T follicular helper cell (primary cell): ENCODE measurements at places on chromosomes 6 and 20.

- peak; percentile 88 for DNase-seq
Measured at GRCh38 chr20:53915446-53916172, 154.8 kb downstream of the BCAS1 start.

GRCh38 chr6:33420491-33421343 is 852 bp downstream of the SYNGAP1 start:
- DNase-seq = no peak

DNA sequence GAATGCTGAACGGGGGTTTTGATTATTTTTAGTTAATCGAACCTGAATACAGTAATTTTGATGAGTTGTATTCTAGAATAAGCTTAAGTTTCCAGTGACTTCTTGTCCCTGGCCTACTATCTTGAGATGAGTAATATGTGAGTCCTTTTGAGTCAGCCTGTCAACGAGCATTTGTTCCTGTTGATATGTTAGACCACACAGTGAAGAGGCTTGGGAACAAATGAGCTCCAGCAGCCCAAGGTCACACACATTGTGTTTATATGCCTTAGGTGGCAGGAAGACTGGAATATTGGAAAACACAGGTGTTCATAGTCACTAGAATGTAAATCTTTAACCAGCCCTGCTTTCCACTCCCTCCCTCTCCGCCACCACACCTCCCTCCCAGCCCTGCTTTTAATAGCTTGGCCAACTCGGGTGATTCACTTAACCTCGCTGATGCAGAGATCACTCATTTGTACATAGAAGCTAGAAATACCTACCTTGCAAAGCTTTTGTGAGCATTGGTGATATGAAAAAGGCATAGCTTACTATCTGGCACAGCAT is 9.1 kb downstream of the SMPDL3A start:
- no peak for DNase-seq

DNA sequence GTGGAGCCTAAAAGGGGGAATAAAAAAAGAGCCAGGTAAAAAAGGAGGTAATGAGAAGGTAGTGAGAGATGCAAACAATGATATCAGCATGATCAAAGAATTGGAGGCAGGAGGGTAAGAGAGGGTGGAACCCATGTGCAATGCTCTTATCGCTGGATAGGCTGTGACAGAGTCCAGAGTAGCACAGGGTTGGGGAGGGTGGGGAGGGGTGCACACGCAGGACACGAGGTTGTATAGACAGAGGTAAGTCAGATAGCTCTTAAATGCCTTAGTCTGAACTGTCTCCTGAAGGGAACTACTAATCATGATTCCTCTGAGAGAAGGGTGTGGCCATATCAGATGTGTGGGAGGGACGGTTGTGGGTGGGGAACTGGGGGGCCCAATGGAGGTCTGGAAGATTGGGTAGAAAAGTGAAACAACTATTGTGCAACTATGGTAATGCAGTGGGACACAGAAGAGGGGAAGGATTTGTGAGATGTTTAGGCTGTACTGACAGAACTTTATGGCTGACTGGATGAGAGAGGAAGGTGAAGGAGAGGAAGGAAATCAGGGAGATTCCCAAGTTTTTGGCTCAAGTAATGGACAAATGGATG is 354.8 kb downstream of the BTBD9 start:
- DNase-seq = no peak

DNA sequence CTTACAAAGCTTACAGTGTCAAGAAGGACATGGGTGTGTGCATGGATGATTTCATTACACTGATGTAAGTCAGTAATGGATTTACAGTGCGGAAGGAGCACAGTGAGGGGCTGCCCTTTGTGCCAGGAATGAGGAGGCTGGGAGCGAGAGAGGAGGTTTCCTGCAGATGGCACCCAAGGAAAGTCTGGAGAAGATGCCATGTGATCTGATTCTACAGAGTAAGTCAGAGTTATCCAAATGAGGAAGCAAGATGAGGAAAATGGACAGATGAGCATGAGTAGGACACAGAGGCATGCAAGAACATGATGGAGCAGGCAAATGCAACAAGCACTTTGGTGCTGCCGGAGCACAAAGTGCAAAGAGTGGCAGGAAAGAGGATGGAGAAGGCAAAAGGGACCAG is 29.7 kb downstream of the MAP7 start:
- DNase-seq = no peak

- DNase-seq = no peak
Measured at GRCh38 chr20:23069108-23069507, 17.0 kb downstream of the CD93 start.

GRCh38 chr20:61955668-61956395 is 109.8 kb downstream of the TAF4 start:
- DNase-seq = no peak

- no peak for DNase-seq
Measured at GRCh38 chr6:18011287-18011686, 23.9 kb upstream of the KIF13A start.

DNA sequence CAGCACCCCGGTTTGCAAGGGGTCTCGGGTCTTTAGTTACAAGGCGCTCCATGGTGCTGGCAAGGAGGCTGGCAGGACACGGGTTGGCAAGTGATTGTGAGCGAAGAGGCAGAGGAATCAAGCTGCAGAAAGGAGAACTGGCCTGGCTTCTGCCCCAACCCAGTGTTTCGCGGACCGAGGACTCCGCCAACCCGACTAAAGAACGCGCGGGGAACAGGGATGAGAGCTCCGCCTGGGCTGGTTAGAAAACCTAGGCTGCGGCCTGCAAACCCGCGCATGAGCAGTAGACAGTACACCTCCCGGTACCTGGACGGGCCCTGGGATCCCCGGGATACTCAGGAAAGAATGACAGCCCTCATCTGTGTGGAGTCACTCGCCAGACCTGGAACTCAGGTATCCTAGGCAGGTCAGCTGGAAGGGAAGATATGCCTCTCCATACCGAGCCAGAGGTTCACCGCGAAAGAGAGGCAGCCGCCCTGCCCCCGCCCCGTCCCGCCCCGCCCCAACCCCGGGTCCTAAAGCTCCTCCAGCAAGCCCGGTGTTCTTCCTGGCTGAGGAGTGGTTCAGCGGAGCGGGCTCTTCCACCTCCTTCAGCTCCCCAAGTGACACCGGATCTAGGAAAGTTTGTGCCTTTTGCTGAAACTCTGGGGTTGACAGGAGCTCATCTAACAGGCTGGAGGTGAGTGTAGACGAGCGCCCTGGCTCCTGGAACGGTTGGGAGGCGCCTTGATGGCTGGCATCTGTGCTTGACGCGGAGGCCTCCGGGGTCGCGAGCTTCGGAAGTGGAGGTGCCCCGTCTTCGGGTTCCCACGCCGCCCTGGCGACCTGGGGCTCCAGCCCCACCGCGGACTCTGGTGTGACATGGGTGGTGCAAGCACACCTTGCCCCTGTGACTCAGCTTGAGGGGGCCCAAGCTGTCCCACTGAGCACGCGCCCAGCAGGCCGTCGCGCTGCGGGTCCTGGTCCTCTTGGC is 1847.3 kb upstream of the DEFB115 start:
- no peak for DNase-seq

DNA sequence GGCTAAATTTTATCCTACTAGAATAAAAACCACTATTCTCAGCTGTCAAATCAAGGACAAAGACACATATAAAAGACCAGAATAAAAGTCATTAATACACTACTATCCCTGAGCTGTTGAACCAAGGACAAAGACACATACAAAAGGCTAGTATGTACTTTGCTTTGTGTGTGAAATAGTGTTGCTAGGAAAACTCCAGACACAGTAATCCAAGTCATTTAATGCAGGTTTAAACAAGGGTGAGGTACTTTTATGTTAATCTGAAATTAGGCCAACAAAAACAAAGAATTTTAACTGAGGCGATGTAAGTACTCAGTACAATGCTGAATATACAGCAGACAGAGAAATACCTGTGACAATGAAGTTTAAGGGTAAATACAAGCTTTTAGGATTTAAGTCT is 18.9 kb downstream of the GCLC start:
- no peak for DNase-seq

DNA sequence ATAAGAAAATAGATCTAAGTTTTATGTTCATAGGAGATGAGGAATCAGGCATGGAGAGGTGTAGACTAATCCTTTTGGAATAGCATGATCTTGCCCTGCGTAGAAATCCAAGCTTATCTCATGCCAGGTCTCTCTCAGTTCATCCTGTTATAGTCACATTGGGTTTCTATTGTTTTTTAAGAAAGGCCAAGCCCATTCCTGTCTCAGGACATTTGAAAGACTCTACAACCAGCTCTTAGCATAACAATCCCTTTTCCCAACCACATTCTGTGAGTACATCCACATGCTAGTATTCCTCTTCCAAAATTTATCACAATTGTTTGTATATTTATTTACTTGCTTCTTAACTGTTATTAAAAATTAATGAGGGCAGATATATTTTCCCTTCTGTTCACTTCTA is 130.3 kb downstream of the MMUT start:
- DNase-seq = no peak

GRCh38 chr6:154410619-154411072 is 54.0 kb upstream of the IPCEF1 start:
- no peak for DNase-seq

DNA sequence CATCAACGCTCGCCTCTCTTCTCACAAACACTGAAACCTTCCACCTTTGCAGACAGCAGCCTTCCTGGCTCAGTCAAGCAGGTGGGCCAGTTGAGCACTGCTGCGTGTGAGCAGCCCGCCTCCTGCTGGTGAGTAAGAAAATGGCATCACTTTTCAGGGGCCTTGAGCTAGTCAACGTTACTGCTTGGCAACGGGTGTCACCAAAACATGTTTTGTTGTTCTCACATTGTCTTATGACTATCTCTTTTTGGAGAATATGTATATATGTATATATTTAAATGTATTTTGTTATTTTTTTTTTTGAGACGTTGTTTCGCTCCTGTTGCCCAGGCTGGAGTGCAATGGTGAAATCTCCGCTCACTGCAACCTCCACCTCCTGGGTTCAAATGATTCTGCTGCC is 97.0 kb upstream of the AGPAT4 start:
- DNase-seq = peak; percentile 52

DNA sequence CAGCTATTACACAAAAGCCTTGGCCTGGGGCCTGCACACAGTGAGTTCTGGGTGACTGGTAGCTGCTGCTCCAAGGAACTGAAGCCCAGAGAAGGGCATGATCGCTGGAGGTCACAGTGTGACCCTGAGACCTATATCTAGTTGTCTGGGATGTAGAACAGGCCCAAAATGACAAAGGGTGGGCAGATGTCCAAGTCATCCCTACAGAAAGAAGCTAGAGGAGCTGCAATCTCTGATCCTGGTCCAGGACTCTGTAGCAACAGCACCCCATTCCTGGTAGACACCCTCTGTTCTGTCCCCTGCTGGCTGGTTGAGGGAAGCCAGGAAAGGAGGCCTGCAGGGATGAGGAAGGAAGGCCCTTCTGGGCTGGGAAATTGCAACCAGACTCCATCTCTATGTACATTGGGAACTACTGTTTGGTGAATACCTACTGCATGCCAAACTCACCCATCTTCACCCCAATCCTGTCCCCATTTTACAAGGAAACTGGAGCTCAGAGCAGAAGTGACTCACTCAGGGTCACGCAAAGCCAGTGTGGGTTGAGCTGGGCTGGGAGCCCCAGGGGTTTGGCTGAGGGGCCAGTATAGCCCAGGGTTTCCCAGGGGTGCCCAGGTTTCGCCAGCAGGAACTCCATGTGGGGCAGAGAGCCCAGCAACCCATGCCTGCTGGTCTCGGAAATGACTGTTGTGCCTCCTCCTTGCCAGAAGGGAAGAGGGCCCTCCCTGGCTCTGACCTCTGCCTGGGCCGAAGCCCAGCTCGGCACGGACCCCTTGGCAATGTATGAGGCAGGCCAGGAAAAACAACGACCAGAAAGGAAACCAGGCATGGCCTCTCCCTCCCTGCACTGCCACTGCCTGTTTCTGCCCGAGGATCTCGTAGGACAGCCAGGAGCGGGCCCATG is 44.9 kb upstream of the TLDC2 start:
- DNase-seq = no peak

GRCh38 chr6:2982426-2983117 is 11.2 kb upstream of the SERPINB6 start:
- DNase-seq = no peak

- DNase-seq = no peak
Measured at GRCh38 chr6:19538096-19538495, 299.1 kb upstream of the ID4 start.

- DNase-seq = no peak
Measured at GRCh38 chr20:39990692-39991091, 698.3 kb downstream of the MAFB start.

DNA sequence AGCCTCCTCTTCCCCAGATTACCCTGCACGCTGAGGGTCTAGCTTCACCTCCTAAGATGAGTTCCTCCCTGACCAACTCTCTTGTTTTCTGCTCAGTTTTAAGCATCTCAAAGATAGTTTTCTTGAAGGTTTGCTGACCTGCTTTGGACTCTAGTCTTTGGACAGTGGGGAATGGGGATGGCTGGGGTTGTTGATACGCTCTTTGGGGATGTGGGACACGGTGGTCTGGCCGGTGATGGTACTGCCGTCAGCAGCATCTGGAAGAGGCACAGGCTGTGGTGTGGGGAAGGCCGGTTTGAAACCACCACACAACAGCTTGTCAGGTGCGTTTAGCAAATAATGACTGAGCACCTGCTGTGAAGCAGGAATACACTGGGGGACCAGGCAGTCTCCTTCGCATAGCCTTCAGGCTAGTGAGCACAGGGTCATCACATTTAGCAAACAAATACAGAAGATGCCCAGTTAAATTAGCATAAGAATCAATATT is 94.1 kb downstream of the TMEM242 start:
- no peak for DNase-seq

- no peak for DNase-seq
Measured at GRCh38 chr20:64065974-64066343, 3.0 kb downstream of the TCEA2 start.

- peak; percentile 55 for DNase-seq
Measured at GRCh38 chr6:90295854-90296340, 746 bp downstream of the BACH2 start.
